ENCODE measurements at places on chromosomes 7 and 10.

GRCh38 chr7:29565982-29566746, 2.5 kb downstream of the PRR15 start:
- no peak for DNase-seq

- no peak for DNase-seq
These were observed 400.9 kb upstream of the SEMA3D start for GRCh38 chr7:85587785-85588184.

DNA sequence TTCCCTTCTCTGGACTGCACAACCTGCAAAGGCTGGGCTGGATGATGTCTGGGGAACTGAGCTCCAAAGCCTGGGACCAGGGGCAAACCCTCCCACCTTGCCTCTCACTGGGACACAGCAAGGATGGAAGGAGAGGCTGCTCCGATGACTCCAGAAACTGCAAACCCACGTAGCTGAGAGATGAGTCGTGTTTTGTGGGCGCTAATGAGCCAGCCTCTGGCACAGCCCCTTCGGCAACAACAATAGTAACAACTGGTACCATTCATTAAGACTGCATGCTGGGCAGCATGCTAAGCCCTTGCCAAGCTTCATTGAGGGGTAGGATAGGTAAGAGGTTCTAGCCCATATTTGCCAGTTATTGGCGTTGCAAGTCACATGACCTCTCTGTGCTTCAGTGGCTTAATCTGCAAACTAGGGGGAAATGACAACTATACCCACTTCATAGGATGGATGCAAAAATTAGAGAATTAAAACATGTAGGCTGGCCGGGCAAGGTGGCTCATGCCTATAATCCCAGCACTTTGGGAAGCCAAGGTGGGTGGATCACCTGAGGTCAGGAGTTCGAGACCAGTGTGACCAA, 145.9 kb downstream of the SH3PXD2A start:
- DNase-seq = no peak

GRCh38 chr7:15332956-15333355, 228.9 kb downstream of the AGMO start:
- DNase-seq = peak; percentile 69

DNA sequence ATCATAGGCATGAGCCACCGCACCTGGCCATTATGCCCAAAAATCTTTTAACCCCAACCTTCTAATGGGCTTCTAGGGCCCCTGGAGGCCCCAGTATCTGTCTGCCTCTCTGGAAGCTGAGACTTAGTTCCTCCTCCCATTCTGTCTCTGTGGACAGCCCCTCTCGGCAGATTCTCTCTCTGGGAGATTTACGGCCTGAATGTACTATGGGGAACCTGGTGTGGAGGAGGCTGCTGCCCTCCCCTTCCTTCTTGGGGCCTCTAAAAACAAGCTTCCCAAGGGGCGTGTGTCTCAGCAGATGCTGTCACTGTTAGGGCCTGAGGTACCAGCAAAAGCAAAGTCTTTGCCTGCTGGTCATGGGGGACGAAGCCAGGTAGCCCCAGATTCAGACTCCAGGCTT, 35.8 kb upstream of the PRKAR1B start:
- DNase-seq = no peak

GRCh38 chr10:126598009-126598408, 72.5 kb downstream of the C10orf90 start:
- DNase-seq = peak; percentile 6

All from DMS153 (cell line).